NCI-H774 (cell line): ENCODE measurements at places on chromosomes 5 and 9.
A peak's percentile ranks its signal among the peaks of the same experiment; 100 is the strongest.

DNA sequence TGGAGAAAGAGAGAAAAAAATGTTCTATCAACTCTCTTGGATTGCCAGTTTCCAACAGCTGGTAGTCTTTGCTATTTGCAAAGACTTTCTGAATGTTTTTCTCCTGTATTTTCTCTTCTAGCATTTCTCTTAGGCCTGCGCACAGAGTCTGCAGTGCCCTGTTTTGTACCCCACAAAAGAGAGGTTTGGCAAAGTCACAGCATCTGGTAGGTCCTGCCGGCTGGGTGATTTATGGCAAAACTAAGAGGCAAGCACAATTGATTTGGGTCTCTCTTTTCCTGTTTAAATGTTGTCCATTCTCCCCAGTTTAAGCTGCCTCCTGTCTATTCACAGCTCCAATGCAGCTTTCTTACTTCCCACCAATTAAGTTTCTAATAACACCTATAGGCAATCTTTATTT lies 193.9 kb downstream of the TRPM3 start:
- DNase-seq, result no peak

DNA sequence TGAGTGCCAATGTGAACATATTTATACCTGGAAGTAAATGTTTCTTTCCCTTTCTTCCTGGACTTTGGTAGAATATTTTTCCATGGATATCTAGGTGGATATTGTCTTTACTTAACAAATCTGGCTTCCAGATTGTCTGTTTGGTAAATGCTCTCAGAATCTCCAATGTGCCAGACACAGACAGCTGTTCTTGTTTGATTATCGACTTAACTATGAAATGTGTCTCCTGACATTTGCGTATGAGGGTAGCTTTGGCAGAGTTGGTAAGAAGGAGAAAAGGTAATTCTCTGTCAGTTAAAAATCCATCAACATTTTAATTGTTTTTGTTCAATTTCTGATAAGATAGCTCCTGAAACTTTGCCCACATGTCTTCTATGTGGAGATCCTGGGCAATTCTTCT lies 196.4 kb upstream of the NUDT12 start:
- DNase-seq, result no peak

- no peak for DNase-seq
Measured at GRCh38 chr9:107650321-107650720, 160.8 kb upstream of the KLF4 start.

- DNase-seq, result no peak
Measured at GRCh38 chr5:83741571-83741970, 20.9 kb upstream of the HAPLN1 start.

- no peak for DNase-seq
Measured at GRCh38 chr9:79687131-79687447, 115.3 kb downstream of the TLE4 start.

DNA sequence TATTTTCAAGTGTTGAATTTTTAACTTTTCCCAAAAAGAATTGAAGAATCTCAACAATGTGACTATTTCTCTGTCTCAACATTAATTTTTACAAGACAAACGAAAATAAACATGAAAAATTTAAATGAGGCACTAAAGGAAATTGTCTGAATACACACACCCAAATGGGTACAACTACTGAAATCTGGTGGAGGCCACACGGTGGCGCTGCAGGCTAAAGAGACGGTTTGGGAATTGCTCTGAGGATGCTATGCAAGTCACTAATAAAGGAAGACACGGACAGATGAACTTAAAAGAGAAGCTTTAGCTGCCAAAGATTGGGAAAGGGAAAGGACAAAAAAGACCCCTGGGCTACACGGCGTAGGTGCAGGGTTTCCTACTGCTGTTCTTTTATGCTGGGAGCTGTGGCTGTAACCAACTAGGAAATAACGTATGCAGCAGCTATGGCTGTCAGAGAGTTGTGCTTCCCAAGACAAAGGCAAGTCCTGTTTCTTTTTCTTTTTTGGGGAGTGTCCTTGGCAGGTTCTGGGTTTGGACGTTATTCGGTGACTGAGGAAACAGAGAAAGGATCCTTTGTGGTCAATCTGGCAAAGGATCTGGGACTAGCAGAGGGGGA lies at the start of gene PCDHB10:
PCDHB10 (plus strand) TSS at position 244 of the 616 bp plus-strand sequence; CDS start at position 444, 200 bp downstream.
- DNase-seq, result no peak

DNA sequence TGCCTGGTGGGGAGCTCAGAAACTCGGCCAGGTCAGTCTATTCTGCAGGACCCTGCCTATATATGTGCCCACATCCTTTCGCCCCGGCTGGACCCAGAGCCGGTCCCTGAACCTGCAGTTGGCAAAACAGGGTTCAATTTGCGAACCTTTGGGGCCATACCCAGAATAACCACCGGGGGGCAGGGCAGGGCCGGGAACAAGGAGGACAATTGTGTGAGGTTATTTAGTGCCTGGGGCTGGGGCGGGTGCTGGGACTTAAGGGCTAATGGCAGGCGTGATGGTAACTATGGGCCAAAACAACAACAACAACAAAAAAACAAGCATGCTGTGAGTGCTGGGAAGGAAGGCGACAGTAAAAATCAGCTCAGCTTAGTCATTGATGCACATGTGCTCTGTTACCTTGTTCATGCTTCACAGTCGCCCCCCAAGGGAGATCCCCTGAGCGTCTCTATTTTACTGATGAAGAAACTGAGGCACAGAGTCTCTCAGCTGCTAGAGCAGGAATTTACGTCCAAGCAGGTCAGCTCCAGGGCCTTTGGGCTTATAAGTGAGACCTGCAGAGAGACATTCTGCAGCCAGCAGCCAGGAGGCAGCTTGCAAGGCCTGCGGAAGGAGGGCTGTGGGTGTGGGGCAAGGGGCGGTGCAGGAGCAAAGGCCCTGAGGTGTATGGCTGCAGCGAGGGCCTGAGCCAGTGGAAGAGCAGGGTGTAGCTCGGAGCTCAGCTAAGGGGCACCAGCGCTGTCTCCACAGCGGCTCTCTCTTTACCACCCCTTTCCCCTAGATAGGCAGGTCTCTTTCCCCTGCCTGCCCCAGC lies 106.0 kb downstream of the PHF2 start:
- peak; percentile 61 for DNase-seq

DNA sequence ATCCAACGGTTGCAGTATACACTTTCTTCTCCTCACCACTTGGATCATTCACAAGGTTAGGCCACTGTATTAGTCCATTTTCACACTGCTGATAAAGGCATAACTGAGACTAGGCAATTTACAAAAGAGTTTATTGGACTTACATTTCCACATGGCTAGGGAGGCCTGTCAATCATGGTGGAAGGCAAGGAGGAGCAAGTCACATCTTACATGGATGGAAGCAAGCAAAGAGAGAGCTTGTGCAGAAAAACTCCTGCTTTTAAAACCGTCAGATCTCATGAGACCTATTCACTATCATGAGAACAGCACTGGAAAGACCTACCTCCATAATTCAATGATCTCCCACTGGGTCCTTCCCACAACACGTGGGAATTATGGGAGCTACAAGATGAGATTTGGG lies 81.8 kb upstream of the DAP start:
- no peak for DNase-seq

GRCh38 chr9:69572611-69573010 lies 99.6 kb downstream of the APBA1 start:
- no peak for DNase-seq

DNA sequence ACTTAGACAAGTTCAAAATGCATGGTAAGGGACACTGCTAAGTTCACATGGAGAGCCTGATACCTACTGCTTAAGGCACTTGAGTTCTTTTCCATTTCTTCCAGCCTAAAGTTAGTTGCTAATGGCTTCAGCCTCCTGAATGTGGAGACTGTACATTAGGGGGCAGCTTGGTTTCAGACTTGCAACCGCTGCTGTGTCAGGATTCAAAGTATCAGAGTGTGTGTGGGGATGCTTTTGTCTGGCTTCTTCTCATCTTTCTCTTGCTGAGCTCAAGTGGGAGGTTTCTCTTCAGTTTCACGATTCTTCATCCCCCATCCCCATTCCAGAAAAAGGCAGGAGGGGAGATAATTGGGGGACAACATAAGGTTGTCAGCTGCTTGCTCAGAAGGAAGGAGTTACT lies 49.4 kb downstream of the ATP10B start:
- no peak for DNase-seq

DNA sequence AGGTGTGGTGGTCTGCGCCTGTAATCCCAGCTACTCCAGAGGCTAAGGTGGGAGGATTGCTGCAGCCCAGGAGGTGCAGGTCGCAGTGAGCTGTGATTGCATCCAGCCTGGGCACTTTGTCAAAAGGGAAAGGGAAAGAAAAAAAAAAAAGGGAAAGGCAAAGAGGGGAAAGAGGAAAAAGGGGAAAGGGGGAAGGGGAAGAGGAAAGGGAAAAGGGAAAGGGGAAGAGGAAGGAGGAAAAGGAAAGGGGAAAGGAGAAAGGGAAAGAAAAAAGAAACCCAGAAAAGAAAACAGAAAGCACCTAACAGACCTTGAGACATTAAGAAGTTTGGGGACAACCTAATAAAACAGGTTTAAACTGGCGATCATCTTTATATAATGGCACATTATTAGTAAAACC lies 40.0 kb downstream of the IDNK start:
- DNase-seq, result no peak

DNA sequence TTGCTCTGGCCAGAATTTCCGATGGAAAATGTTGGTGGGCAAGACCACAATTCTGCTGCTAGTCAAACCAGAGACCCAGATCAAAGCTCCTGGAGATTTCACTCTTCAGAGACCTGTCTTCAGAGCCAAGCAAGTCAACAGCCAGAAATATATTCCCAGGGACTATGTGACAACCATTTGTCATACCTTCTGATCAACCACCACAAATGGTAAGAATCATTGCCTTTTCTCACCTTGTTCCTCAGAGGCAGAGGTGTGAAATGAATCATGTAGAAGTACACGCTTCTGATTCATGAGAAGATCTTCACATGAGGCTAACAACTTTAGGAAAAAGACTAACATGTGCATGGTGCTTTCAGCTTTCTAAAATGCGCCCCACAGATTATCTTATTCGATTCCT lies 53.5 kb downstream of the SUSD1 start:
- DNase-seq, result no peak

DNA sequence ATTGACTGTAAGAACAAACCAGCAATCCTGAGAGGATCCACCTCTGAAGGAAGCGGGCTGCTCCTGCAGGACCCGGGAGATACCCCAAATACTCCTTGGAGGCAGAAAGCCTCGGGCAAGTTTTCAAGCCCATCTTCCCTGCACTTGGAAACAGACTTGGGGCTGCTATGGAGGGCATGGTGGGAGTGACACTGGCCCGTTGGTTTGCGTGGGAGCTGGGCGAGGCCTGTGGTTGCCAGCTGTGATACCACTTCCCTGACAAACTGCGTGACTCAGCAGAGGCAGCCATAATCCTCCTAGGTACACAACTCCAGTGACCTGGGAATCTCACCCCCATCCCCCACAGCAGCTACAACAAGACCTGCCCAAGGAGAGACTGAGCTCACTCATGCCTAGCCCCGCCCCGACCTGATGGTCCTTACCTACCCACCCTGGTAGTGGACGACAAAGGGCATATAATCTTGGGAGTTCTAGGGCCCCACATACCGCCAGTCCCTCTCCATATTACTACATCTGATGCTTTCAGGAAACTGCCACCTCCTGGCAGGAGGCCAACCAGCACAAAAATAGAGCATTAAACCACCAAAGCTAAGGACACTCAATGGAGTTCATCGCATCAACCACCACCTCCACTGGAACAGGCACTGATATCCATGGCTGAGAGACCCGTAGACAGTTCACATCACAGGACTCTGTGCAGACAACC lies 38.1 kb upstream of the VLDLR start:
- no peak for DNase-seq

- no peak for DNase-seq
Measured at GRCh38 chr5:111635151-111635902, 121.7 kb downstream of the NREP start.

GRCh38 chr5:159533197-159533596 lies 202.9 kb upstream of the IL12B start:
- DNase-seq, result no peak

- DNase-seq, result no peak
Measured at GRCh38 chr5:998246-999031, 10.2 kb upstream of the NKD2 start.

- DNase-seq, result no peak
Measured at GRCh38 chr9:124389146-124389939, 25.9 kb downstream of the PSMB7 start.

GRCh38 chr9:19999491-20000057 lies 210.7 kb upstream of the SLC24A2 start:
- no peak for DNase-seq

DNA sequence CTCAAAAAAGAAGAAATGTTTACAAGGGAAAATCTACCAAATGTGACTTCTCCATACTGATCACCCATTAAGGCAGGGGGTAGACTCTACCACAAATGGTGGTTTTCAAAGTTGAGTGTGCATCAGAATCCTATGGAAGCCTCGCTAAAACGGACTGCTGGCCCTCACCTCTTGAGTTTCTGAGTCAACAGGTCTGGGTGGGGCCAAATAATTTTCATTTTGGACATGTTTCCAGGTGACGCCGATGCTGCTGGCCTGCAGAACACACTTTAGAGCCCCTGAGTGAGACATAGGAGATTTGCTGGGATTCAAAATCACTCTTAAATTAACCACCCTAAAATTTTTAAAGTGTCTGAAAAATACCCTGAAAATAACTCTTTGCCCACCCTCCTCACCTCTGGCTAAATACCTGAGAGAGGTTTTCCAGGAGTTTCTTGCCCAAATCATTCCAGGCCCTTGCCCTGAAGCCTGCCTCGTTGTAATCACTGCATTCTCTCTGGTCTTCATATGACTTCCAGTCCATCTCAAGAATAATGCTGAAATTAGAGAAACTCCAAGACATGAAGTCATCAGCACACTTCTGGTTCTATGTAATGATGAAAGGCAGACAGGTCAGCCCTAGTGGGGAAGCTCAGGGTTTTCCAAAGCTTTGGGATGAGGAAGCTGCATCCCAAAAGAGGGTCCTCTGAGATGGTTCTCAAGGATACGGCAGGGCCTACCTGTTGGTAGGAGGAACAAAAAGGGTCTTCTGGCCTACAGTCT lies 18.2 kb downstream of the C9orf152 start:
- DNase-seq, result no peak

DNA sequence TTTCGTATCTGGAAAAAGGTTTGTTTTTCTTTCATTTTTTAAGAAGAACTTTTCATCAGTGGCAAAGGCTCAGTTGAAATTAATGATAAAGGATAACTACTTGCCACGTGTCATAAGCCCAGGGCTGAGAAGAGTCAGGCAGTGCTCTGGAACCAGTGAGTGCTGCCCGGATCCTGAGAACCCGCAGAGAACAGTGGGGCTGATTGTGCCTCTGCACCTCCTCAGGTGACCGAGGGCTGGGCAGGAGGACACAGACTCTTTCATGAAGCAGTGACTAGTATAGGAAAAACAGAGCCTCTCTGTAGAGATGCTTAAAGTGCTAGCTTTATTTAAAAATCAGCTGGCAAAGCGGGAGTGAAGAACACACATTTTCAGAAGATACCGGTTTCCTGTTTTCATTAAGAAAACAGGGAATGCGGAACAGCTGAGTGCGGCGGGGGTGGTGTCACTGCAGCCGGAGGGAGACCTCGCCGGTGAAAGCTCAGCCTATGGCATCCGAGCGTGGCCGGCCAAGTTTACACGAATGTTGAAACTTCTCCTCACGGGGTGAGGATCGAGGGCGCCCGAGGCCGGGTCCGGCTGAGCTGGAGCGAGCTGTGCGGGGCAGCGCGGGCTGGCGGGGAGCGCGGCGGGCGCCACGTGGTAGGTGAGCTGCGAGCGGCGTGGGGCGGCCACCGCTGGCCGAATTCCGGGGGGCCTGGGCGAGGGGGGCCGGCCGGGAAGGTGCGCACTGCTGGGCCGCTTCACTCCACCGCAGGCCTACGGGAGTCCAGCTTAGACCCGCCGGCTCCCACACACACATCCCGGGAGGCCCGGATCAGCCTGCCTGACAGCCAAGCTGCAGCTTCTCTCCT lies 134.7 kb upstream of the DMRT1 start:
- peak; percentile 23 for DNase-seq
